ENCODE measurements at places on chromosomes 11 and 22.

DNA sequence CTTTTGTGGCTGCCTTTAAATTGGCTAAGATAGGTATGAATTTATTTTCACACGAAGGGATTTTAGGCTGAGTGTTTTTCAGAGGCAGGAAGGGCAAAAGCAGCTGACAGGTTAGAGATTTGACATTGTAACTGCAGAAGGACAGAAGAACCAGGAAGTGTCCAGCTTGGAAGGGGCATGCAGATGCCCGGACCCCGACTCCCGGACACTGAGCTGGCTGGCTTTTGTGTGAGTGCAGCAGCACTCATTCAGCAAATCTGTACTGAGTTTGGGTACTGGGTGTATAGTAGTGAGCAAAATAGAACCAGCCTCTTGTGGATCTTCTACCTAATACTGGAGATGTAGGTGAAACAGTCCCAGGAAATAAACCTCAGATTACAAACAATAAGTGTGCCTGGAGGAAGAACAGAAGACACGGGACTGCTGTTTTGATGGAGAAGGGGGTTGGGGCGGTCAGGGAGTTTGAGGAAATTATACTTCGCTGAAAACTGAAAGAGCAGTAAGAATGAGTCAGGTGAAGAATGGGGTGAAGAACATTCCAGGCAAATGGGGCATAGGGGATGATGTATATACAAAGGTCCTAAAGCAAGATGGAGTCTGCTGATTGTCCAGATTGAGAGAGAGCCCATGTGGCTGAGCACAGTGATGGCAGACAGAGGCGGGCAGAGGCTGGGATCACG is 64.6 kb downstream of the PPFIBP2 start:
- DNase-seq = no peak

DNA sequence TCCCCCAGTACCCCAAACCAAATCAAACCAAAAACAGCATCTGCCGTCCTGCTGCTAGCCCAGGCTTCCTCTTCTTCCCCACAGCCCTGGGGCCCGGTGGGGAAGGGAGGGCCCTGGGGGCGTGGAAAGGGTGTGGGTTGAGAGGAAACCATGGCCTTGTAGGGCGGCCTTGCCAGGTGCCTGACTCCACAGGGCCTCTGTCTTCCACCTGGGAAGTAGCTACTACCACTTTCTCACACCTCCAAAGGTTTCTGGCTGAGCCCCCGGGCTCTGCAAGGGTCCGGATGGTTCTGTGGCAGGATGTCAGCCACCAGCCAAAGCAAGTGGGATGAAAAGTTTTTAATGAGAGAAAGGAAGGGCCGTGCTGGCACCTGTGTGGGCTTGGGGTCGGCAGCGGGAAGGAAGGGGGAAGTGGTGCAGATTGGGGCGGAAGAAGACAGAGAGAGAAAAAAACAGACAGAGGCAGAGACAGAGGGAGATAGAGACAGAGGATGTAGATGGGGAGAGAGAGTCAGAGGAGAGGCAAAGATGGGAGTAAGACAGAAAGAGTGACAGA is 10.5 kb downstream of the TPST2 start:
- DNase-seq = no peak

DNA sequence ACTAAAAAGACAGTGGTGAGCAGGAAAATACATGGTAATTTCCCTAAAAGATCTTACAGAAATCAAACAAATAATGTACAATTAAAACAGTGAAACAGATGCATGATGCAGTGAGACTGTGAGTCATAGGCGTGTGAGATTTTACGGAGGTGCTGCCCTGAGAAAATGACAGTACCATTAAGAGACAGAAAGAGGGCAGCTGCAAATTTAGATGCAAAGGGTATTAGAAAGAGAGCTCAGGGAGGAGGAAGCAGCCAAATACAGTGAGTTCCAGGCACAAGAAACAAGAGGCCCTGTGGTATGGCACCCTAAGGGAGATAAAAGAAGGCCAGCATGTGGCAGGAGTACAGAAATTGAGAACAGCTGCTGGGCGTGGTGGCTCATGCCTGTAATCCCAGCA is 88.5 kb upstream of the FIBIN start:
- DNase-seq = peak; percentile 7

DNA sequence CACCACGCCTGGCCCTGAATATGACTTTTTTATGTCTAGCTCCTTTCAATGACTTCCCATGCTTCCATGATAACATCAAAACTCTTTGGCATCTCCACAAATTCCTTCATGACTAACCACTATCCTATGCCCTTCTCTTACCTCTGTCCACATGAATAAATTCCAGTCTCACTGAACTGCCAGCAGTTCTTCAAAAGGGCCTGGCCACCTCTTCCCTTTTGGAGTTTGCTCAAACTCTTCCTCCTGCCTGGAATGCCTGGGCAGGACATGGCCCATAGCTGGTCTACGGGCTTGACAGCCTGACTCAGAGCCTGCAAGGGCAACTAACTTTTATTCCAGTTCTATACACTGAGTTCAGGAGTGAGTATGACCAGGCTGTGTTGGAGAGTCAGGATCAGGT is 41.8 kb upstream of the ZBTB16 start:
- no peak for DNase-seq

DNA sequence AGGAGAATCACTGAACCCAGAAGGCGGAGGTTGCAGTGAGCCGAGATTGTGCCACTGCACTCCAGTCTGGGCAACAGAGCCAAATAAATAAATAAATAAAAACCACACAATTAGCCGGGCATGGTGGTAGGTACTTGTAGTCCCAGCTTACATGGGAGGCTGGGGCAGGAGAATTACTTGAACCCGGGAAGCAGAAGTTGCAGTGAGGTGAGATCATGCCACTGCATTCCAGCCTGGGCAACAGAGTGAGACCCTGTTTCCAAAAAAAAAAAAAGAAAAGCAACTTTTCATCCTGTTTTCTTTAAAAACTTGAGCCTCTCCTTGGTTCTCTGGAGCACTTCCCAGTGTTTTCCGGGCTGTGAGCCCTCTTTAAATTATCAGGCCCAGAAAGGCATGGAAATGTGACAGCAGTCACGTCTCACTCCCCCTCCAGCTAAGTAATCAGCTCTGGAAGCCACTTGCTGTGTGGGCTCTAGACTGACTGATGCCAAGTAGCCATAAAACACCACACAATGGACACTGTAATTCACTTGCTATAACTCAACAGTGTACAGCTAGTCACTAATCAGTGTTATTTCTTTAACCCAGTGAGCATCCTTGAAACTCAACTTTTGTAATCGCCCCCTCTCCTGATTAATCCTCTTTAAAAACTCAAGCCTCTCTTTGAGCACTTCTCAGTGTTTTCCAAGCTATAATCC is 13.0 kb upstream of the MCHR1 start:
- no peak for DNase-seq

GRCh38 chr11:83159902-83160865 is 3.3 kb downstream of the PCF11 start:
- DNase-seq = no peak

DNA sequence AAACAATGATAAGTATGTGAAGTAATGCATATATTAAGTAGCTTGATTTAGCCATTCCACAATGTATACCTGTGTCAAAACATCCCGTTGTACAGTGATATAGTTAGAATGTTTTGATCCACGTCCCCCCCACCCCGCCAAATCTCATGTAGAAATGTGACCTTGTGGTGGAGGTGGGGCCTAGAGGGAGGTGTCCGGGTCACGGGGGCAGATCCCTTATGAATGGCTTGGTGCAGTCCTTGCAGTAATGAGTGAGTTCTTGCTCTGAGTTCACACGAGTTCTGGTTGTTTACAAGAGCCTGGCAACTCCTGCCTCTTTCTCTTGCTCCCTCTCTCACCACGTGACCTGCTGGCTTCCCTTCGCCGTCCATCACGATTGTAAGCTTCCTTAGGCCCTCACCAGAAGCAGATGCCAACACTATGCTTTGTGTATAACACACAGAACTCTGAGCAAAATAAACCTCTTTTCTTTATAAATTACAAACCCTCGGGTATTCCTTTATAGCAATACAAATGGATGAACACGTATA is 41.6 kb downstream of the FANCF start:
- DNase-seq = no peak
